NCI-H460 (cell line): ENCODE measurements at places on chromosomes 16 and 17. TPM values are rescaled to one million over a fixed set of nuclear protein-coding genes. Genes with fewer than 3 reads are reported as not detected.

The NETO2 gene
- 80.8 and 99.4 TPM in 2 replicates for total RNA-seq

The KRTAP3-1 gene
- total RNA-seq: not detected in 2 replicates

The TP53TG3F gene
- total RNA-seq: not detected in 2 replicates

The GID4 gene
- 12.4 and 14.8 TPM in 2 replicates for total RNA-seq

The TEX19 gene
- 0.20 and 0.57 TPM in 2 replicates for total RNA-seq

The KRTAP4-4 gene
- total RNA-seq: not detected in 2 replicates

The RPL23 gene
- 2,388 and 2,583 TPM in 2 replicates for total RNA-seq
